NCI-H187 treated with DMSO at 0.1 percent for 48 hours (cell line): ENCODE measurements at places on chromosomes 1 and 21.
A peak's percentile ranks its signal among the peaks of the same experiment; 100 is the strongest.

- no peak for DNase-seq
Observed at GRCh38 chr1:165424454-165425216, 20.3 kb downstream of the RXRG start.

GRCh38 chr1:25245809-25246599 lies 1.2 kb downstream of the RSRP1 start:
- DNase-seq: no peak

DNA sequence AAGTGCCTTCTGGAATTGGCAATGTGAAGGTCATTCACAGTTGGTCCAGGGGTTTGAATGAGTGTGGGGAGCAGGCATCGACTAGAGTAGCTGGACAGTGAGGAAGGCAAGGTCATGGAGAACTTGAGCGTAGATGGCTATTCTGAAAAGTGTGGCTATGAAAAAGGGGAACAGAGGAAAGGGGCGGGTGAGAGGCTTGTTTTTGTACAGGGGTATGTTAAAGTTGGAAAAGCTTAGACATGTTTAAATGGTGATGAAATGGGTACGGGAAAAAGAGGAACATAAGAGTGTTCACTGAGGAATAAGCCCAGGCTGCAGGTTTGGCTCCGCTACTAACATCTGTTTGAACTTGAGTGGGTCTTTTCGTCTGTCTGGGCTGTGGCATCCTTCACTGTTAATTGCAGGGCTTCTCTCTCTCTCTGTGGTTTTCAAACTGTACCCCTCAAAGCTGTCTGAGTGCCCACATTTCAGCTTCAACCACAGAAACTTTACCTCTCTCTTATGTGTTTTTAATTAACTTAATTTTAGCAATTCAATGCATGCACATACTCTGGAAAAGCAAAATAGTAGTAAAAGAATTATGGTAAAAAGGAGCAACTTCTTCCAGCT lies 70.8 kb upstream of the COA6 start:
- no peak for DNase-seq

DNA sequence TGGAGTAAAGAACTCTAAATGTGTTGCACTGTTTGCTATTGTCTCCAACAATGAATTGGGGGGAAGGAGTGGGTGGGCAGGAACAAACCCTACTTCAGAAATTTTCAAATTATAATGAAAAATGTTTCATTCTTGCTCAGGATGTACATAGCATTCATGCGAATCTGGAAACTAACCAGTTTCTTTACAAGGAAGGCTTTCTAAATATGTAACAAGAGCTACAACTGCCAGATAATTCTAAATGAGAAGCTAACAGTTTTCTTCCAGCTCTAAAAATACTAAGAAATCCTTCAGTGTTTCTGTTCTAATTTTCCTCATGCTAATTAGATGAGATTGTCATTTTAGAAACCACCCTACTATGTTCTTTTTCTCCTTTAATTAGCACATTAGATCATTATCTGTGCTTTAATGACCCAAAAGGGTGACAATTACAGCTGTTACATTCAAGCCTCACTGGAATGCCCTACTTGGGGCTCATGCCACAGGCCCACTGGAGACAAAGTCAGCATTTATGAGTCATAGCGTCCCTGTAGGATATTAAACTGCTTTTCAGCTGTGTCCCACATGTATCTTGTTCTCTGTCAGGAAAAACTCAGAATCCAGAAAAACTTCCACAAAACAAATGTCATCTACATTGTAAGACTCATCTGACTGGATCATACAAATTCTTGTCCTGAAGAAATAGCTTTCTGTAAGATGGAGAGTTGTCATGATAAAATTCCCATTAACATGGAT lies 804.6 kb upstream of the CXADR start:
- no peak for DNase-seq

DNA sequence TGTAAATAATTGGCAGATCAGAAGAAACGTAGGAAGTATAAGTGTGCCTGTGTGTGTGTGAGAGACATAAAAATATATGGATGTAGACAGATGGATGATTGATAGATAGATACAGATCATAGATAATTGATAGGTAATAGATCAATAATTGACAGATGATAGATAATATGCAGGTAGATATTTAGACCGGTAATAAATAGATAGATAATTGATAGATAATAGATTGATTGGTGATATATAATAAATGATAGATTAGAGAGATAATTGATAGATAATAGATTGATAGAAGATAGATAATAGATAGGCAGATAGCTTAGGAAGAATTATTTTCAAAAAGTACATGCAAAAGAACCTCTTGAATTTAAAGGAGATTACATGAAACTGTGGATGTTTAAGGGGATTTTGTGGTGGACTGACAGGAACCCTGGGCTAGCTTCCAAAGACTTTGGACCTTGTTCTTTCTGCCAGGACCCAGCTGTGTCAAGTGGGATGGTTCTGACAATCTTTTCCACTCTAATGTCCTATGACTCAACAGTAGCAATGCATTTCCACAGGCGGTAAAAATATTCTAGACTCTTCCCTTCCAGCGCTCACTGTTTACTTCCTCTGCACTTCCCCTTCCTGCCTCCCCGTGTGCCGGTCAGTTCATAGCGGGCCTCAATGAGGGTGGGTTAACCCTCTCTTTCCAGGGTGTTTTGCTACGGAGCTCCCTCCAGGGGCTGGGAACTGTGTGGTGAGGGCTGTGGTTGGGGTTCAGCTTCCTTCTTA lies 39.4 kb downstream of the KCNJ15 start:
- no peak for DNase-seq

DNA sequence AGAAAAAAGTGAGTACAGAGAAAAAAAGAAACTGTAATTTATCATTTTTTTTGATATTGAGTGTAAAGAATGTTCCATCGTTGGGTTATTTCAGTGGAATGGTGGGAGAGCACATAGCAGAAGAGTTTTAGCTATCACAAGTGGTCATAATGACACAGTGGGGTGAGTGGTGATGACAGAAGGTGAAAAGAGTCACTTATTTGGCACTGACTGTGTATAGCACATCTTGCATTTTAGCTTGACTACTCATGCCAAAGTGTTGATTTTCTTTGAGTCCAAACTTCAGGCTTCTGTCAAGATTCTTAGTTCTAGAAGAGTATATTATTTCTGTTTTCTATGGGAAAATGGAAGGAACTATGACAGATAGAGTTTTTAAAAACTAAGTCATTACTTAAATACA lies 261.2 kb downstream of the GRIK1 start:
- no peak for DNase-seq

DNA sequence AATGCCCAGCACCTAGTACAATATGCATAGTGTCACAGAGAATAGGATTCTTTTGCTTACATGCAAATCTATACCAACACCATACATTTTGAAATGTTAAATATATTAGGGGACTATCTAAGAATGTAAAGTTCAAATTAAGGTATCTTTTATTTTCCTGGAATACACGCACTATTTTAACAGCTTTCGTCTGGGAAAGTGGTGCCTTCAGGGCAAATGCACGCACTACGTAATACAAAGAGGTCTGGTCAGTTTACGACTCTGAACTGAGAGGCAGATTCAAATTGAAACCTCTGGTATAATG lies 931 bp downstream of the FUBP1 start:
- DNase-seq: no peak

DNA sequence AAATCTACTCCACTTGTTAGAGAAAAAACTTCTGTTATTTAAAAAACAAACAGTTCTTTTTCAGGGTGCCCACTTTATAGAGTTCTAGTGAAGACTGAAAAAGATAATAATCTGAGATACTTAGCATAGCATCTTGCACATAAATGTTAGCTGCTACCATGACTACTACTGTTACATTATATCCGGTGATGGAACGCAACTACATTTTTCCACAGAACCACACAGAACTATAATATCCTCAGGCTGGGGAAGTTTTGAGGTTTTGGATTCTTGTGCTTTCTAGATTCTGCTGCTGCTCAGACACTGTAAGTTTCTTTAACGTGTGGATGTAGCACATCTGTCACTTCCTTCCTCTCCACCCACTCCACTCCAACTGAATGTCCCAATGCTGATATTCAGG lies 110.3 kb downstream of the PTPN14 start:
- no peak for DNase-seq

GRCh38 chr1:41502912-41503311 lies 18.4 kb upstream of the EDN2 start:
- no peak for DNase-seq

DNA sequence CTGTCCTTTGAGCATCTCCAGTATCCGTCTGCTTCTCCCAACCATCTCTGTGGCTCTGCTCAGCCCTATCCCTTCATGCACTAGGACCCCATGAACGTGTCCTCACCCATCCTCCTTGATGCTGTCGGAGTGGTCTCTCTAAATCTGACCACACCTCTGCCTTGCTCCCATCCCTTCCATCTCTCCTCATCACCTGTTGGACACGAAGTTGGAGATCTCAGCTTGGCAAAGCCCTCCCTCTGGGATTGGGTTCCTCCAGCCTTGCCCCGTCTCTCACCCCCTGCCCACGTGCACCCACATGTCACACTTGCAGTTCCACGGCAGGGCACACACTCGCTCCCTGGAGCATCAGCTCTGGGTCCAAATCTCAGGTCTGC lies 135.7 kb downstream of the ACTL8 start:
- no peak for DNase-seq

GRCh38 chr21:39020751-39021477 lies 162.3 kb downstream of the PSMG1 start:
- no peak for DNase-seq

- DNase-seq: no peak
Observed at GRCh38 chr1:228776449-228776848, 41.2 kb downstream of the RHOU start.

DNA sequence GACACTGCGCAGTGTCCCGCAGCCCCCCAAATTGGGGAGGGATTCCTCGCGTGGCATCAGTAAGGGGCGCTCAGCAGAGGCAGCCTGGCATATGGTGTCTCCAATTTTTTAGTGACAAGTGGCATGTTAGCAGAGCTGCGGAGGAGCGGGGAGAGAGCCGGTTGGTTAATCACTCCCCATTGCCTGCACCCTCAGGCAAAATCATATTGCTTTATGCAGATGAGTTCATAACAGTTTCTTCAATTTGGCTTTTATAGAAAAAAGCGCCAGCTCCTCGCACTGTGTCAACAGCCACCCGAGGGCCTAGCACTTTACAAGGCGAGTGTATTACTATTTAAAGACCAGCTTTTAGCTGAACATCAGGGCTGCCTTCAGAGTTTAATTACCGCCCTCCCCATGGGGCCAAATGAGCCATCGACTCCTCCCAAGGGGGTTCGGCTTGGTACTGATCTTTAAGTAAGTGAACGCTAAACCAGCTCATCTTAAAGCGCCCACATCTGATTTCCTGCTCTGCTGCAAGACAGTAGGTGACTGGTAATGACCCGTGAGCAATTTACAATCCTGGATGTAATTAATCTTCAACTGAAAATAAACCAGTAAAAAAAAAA lies 298.9 kb downstream of the DSCAM start:
- peak; percentile 71 for DNase-seq

DNA sequence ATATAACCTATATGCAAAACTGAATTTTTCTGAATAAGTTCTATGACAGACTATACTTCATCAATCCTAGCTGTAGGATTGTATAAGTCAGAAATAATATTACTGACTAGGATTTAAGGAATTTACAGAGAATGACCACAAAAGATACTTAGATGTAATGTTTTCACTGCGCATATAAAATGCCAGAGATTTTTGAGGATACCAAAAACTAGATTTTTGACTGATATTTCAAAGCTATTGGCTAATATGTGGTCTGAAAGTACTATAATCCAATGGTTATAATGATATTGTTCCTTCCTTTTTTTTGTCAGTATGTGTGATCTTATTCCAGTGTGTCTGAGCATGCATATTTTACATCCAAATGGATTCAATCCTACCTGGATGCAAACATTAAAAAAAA lies 17.0 kb upstream of the IFI44L start:
- no peak for DNase-seq

GRCh38 chr1:156356875-156357534 lies 12.0 kb upstream of the RHBG start:
- peak; percentile 53 for DNase-seq

DNA sequence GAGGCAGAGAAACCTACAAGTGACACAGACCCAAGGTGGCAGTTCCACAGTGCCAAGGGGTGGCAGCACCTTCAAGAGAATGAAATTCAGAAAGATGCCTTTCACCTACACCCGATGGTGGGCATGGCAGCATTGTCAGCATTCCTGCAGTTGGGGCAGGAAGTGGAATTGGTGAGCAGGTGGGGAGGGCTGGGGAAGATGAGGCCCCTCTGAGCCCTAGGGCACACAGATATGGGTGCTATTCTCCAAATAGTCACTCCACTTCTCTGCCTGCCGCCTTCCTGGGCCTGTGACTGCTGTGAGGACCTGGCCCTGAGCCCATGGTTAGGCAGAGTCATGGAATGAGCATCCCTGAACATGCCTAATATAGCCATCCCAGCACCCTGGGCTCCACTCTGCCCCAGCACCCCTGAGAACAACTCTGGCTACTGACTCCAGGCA lies 8.3 kb downstream of the SHISA4 start:
- no peak for DNase-seq
